Right renal cortex interstitium (tissue), 3 donors: ENCODE measurements at places on chromosomes 5 and 9. TPM values are rescaled to one million over a fixed set of nuclear protein-coding genes. Genes with fewer than 3 reads are reported as not detected.

DNA sequence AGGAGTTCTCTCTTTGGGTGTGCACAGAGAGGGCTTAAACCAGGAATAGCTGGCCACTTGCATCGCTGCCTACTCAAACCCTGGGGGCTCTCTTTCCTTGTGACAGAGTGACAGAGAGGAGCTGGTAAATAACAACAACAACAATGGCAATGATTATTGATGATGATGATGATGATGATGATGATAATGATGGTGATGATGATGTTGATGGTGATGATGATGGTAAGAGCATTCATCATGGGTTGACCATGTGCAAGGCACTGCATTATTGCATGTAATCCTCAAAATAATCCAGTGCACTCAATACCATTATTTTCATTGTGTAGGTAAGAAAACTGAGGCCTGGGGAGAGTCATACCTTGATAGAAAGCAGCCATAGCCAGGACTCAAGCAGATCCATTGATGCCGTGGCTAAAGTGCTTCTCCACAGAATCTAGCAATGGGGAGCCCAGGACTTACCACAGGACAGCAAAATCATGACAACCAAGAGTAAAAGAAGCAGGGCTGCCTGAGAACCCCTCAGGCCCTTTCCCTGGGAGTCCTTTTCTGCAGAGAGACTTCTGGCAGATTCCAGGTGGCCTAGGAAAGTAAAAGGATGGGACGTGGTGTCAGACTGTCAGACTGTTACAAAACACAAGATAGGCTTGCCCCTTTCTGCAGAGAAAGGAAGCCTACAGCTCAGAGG is 4.8 kb downstream of the FOXI1 start:
- no peak for DNase-seq

The AJM1 gene
- polyA plus RNA-seq = 0.80 TPM

- no peak for DNase-seq
These were observed 5.8 kb upstream of the PSMB7 start for GRCh38 chr9:124420991-124421543.

The SLC4A9 gene
- polyA plus RNA-seq = 18.1 TPM

GRCh38 chr5:131067636-131068035 is 97.4 kb downstream of the HINT1 start:
- no peak for DNase-seq

DNA sequence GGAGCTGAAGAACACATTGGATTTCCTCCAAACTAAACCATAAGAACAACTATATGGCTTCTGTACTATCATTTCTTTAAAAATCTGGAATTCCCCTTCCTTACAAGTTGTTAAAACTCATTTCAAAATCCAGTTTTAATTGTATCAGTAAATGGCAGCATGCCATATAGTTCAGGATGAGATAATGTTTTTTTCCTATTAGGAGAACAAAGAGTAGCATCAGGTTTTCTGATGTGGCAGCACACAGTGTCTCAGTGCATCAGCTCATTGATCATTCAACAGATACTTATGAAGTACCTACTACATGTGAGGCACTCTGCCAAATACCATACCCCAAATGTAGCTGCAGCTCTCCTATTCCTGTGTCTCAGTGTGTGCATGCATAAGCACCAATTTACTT is 161.1 kb downstream of the EPB41L4A start:
- DNase-seq = no peak

DNA sequence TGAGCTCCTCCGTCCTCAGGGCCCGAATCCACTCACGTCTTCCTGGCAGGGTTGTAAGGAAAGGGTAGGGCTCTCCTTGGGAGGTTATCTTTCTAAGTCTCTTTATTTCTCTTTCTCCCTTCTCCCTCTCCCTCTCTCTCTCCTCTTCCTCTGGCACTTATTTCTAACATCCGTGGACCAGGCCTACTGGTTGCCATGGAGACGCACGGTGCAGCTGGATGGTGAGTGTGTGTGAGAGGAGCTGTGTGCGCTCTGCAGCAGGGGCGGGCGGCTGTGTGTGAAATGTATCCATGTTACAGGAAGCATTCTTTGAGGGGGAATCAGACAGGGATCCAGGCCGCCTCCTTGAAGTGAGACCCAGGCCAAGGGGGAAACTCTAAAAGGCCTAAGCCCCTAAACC is 32.2 kb downstream of the PCDH1 start:
- DNase-seq = no peak

The TNIP1 gene
- polyA plus RNA-seq = 72.3 TPM

The CTNNA1 gene
- polyA plus RNA-seq = 404 TPM

- DNase-seq = no peak
These were observed 159.0 kb downstream of the TUSC1 start for GRCh38 chr9:25519286-25519685.

DNA sequence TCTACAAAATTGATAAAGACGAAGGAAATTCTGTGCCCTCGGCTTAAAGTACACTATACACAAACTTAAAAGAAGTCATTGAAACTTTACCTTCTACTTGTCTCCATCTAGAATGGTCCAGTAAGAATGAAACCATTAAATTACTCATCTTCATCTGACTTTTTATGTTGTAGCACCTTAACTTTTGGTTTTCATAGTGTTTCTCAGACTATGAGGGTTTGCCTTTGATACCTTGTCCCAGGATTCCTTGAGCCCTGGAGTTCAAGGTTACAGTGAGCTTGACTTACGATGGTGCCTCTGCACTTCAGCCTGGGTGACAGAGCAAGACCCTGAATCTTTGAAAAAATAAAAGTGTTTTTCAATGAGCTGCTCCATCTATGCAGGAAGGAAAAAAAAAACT is 132.2 kb downstream of the CDC42SE2 start:
- no peak for DNase-seq

The FAM53C gene
- polyA plus RNA-seq = 29.3 TPM

The SH3GLB2 gene
- polyA plus RNA-seq = 102 TPM

GRCh38 chr9:87516926-87517290 is 19.2 kb downstream of the DAPK1 start:
- no peak for DNase-seq

GRCh38 chr5:155987265-155987810 is 339.6 kb upstream of the SGCD start:
- no peak for DNase-seq

The CCL28 gene
- polyA plus RNA-seq = 4.4 TPM

- DNase-seq = no peak
These were observed 4.6 kb downstream of the CCT5 start for GRCh38 chr5:10254686-10255085.

DNA sequence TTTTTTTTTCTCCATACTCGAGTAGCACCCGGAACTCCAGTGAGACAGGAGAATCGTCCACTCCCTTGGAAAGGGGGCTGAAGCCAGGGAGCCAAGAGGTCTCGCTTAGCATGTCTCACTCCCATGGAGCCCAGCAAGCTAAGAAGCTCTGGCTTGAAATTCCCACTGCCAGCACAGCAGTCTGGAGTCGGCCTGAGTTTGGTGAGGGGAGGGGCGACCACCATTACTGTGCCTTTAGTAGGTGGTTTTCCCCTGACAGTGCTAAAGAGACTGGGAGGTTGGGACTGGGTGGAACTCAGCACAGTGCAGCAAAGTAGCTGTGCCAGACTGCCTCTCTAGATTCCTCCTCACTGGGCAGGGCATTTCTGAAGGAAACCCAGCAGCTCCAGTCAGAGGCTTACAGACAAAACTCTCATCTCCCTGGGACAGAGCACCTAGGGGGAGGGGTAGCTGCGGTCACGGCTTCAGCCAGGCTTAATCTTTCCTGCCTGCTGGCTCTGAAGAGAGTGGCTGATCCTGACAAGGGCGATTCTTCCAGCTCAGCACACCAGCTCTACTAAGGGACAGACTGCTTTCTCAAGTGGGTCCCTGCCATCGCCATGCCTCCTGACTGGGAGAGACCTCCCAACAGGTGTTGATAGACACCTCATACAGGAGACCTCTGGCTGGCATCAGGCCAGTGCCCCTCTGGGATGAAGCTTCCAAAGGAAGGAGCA is 414.5 kb upstream of the ZNF608 start:
- DNase-seq = no peak

DNA sequence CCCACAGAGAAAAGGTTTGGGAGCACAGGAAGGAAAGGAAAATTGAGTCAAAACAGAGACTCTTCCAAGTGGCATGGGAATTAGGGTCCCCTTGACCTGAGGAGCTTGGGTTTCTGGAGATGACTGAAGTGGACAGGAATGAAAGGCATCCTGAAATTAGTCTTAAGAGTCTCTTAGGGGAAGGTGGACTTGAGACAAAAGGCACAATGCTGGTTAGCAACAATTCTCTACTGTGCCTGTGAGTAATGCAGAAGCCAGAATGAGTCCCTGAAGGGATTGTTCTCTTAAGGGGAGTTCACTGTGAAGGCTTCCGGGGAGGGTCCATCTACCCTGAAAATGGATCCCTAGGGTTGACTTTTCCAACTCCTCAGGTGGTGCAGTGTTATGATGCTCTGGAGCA is 58.4 kb upstream of the FOXE1 start:
- no peak for DNase-seq

GRCh38 chr5:2525351-2525750 is 226.1 kb downstream of the IRX2 start:
- DNase-seq = no peak

GRCh38 chr9:33297432-33297831 is 7.1 kb downstream of the NFX1 start:
- no peak for DNase-seq

DNA sequence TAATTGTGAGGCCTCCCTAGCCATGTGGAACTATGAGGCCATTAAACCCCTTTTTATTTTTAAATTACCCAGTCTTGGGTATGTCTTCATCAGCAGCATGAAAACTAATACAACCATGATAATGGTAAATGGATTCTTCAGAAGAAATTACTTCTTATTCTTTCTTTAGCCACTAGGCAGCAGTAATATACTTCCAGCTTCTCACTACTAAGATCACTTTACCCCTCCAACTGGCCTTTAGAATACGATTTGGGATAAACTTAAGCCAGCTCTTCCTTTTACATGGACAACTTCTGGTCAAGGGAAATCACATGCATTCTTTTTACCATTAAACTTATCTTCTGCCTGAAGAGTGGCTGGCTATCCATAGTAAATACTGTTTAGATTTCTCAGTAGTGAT is 355.4 kb downstream of the MAN2A1 start:
- no peak for DNase-seq

DNA sequence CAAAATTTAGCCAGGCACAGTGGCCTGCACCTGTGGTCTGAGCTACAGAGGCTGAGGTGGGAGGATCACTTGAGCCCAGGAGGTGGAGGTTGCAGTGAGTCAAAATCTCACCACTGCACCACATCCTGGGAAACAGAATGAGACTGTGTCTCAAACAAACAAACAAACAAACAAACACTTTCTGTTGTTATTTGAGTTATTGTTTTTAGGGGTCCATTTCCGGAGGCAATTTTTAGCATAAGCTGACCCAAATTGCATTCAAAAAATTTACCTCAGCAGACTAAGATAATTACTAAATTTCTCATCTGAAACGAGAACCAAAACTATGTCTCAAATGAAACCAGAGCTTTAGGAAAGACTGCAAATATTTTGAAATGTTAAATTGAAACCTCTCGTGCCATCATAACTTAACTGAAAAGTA is 1485.1 kb downstream of the EFNA5 start:
- DNase-seq = no peak

The AHRR gene
- 2.1 TPM for polyA plus RNA-seq

DNA sequence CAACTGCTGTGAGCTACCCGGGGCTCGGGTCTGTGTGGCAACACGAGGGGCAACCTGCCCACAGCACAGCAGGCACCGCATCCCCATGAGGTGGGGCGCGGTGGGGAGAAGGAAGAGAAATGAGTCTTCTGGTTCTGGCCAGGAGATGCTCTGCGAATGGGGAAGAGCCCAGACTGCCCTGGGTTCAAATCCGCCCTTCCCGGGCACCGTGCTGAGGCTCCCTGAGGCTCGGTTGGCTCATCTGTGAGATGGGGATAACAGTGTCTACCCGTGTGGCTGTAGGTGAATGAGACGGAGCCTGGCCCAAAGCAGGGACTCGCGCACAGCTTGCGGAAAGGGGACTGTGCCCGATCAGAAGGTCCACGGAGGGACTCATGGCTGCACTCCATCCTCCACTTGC is 123.9 kb downstream of the VAV2 start:
- no peak for DNase-seq

The GABRA6 gene
- polyA plus RNA-seq = 0.17 TPM

- no peak for DNase-seq
These were observed 97.4 kb downstream of the DAB2IP start for GRCh38 chr9:121748727-121749423.

DNA sequence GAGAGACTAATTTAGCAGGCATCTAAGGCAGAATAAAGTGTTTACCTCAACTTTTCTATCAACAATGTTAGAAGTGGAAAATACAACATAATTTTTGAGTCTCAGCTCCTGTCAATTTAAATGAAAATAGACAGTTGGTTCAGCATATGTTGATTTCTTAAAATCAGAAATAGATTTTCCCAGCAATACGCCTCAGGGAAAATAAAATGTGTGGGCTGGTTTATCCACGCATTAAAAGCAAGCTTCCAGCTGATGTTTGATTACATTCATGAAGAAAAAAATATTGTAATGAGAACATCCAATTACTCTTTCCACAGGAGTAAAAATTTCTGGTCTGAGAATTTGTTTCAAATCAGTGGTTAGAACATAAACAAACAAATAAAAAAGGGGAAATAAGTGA is 166.3 kb downstream of the PDE4D start:
- no peak for DNase-seq

The PRDM9 gene
- not detected for polyA plus RNA-seq

DNA sequence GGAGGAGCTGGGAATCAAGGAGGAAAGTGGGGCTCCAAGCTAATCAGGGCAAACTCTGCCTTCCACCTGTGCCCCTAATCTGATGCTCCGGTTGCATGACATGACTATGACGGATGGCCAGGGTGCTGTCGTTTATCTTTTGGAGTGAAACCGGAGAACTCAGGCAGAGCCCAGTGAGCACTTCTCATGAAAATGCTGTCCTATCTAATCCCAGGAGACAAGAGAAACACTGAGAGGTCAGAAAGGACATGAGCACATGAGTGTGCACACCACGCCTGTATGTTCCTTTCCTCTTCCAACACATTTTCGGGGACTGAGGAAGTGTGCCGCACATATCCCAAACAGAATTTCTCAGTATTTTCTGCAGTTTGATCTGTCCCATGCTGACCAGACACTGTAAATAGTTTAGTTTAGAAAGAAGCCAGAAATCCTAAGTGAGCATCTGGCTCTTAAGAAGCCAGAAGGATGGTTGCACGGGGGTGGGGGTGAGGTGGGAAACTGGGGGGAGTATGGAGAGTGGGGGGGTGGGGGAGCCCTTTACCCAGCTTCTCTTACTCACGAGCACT is 217.1 kb downstream of the TSSK1B start:
- no peak for DNase-seq

DNA sequence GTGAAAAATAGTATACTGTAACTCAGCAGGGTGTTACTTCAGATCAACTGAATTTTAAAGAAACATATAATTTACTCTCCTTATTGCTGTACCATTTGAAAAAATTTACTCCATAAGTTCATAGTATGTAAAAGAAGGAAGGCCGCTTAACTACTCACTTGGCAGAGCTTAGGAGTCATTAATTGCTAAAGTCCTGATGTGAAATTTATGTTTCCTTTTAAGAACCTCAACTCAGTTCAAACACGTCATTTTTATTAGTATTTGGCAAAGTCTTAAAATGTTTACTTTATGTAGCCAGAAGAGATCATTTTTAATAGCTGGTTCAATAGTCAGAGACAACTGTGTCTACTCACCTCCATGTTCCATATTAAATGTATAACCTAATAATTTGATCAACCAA is 268.6 kb downstream of the CDH10 start:
- no peak for DNase-seq

- no peak for DNase-seq
These were observed 125.8 kb downstream of the GALNT10 start for GRCh38 chr5:154316223-154316935.

The GRXCR2 gene
- not detected for polyA plus RNA-seq

GRCh38 chr9:87324613-87325194 is 173.0 kb upstream of the DAPK1 start:
- peak; percentile 64 for DNase-seq

GRCh38 chr9:35675204-35675603 is 1.5 kb downstream of the CA9 start:
- no peak for DNase-seq

The DDX4 gene
- polyA plus RNA-seq = not detected
